Cortex of kidney (tissue), 1 donor: ENCODE measurements at places on chromosomes 6 and 20.

DNA sequence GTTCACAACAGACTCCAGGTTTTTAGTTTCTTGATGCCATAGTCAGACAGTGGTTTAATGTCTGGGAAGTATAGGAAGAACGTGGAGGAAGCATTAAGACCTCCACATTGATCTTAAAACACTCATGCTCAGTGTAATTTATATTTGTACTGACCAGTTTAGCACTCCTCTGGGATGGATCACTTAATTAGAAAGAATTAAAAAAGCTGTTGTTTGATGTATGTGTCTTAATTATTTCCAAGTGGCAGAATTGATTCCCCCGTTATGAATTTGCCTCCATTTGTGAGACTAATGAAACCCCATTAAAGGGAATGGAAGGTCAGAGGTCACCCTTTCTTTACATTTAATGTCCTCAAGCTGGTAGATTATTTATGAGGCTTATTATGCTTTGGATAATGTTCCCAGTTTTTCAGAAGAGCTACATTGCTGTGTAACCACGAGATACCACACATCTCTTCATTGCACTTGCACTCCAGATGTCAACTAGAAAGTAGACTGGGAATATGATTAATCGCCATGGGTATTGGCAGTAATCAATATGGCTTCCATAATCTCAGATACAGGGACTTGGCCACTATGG, 270.0 kb upstream of the JAG1 start:
- DNase-seq: no peak

DNA sequence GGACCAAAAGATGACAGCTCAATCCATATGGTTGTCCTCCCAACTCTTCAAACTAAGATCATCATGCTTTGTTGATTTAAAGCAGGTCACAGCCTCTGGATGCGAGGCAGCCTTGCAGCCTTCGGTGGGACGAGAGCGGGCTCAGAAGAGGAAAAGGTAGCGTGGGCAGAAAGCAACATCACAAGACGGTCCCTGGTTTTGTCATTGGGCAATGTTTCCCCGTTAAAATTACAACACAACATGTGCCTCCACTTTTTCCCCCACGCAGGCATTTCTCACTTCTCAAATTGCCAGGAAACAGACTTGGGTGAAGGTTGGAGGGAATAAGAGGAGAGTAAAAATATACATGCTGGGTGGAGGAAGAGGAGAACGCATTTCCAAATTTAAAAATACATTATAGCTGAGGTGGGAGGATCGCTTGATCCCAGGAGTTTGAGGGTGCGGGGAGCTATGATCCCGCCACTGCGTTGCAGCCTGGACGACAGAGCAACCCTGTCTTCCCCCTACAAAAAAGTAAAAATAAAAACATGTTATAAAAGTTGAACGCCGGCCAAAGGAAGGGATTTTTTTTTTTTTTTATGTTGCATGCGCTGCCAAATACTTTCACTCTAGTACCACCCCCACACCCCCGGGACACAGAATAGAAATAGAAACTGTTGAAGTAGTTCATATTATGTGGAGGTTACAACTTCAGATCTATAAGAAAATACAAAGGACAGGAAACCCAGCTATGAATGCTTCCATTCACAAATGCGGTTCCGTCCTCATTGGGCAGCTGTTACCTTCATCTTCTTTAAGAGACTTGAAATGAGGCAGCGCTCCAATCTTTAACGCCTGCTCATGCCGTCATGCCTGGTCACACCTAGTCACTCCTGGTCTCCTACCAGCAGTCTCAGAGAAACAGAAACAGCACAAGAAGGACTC, 13.9 kb upstream of the NAA20 start:
- no peak for DNase-seq

DNA sequence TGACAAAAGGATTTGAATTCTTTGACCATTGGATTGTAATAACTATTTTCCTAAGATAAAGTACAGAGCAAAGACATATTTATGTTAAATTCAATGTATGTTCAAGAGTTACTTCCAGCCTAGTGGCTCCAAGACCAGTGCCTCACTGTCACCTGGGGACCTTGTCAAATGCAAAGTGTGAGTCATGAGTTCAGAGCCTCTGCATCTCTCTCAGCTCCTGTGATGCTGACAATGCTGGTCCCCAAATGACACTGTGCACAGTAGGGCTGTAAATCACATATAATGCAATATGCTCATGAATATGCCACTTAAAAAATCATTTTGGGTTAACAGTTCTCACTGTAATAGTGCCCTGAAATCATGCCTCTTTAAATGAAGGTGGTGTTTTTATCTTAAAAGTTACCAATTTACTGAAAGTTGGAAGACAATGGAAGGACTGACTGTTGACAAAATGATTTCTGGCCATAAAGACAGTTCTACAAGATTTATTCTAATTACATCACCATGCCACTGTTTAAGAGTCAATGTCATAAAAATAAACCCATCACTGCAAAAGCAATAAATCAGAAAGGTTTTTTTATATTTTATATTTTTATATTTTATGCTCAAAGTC, 62.1 kb downstream of the NRSN1 start:
- DNase-seq: no peak

- DNase-seq: no peak
Observed at GRCh38 chr20:47136782-47137181, 219.7 kb downstream of the ZMYND8 start.

DNA sequence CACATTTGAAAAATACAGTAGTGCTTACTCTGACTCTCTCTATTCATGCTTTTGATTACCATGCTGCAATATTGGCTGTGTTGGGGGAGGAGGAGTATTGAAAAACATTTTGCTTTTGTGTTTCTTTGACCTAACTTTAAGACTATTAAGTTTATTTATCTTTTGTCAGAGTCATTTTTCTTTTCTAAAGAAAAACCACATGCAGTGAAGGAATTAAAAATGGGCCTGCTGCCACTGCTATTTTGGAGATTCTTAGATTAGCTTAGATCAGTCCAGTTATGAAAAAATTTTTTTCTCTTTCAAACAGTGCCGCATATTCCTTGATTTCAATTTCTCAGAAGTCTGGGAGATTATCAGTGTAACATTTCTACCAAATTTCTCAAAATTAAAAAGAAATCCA, 36.1 kb downstream of the BCKDHB start:
- DNase-seq: no peak
